CD8-positive, alpha-beta memory T cell (primary cell): ENCODE measurements at places on chromosomes 5 and 9. TPM values are rescaled to one million over a fixed set of nuclear protein-coding genes. Genes with fewer than 3 reads are reported as not detected.

DNA sequence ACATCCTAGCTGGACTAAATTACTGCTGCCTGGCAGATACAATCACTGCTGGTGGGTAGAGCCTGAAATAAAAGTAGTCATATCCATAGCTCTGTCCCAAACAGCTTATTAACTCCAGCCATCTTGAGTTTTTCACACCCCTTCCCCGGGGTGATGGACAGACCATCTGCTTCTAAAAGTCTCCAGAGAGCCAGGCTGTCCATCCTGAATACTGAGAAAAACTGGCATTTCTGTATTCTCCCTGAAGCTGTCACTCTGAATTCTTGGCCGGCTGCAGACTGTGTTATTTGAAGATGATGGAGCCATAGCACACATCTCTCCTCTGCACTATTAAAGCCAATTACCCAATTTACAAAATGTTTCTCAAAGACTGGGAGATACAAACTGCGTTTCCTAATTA, 118.6 kb downstream of the GABBR2 start:
- DNase-seq: no peak
- no peaks in the 10 kb centered on the region for H3K4me1 ChIP-seq
- no peak overlapping the region for H3K27ac ChIP-seq
- no peaks in the 10 kb centered on the region for H3K27me3 ChIP-seq
- no peak overlapping the region for H3K4me3 ChIP-seq

- H3K4me3 ChIP-seq: no peak overlapping the region
- H3K36me3 ChIP-seq: no peaks in the 10 kb centered on the region
- no peak for DNase-seq
- H3K27ac ChIP-seq: no peak overlapping the region
- H3K27me3 ChIP-seq: no peaks in the 10 kb centered on the region
These were observed 73.8 kb upstream of the SPINK5 start for GRCh38 chr5:147989994-147990393.

GRCh38 chr9:119701651-119702050, 332.4 kb upstream of the BRINP1 start:
- H3K4me1 ChIP-seq: no peaks in the 10 kb centered on the region
- no peaks in the 10 kb centered on the region for H3K36me3 ChIP-seq
- H3K4me3 ChIP-seq: no peak overlapping the region
- H3K27ac ChIP-seq: no peak overlapping the region
- DNase-seq: no peak

DNA sequence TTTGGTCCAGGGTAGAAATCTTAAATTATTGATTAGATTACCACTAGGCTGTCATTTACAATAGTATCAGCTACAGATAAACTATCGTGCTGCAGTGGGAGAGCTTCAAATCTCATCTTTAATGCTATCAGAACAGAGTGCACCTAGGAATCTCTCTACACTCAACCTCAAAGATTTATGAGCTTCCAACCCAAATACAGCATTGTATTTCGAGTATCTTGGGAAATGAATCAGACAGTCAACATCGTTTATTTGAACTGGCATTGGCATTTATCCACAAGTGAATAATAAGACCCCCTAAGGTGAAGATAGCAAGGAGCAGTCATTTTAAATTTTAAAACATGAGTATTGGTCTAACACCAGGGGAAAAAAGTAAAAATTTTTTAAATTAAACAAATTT, 1203.2 kb downstream of the CDH12 start:
- no peak for DNase-seq
- H3K27ac ChIP-seq: no peak overlapping the region
- H3K27me3 ChIP-seq: no peaks in the 10 kb centered on the region
- no peaks in the 10 kb centered on the region for H3K36me3 ChIP-seq
- no peak overlapping the region for H3K4me3 ChIP-seq

DNA sequence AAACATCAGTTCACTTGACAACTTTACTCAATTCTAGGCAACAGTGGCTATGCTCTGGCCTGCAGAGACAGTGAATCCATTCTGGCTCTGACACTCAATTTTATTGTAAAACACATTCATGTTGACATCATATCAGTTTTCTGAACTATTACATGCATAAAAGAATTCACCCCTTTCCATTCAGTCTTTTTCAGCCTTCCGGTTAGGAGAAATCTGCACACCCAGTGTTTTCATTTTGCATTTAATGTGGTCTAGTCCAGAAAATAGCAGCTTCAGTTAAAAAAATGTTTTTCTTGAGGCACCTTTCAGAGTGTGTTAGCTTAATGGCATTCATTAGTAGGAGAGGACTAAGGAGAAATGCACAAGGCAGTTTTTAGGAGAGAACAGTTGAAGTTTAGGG, 95.1 kb downstream of the PBX3 start:
- H3K4me1 ChIP-seq: no peaks in the 10 kb centered on the region
- no peaks in the 10 kb centered on the region for H3K27me3 ChIP-seq
- no peak overlapping the region for H3K4me3 ChIP-seq
- H3K27ac ChIP-seq: no peak overlapping the region
- DNase-seq: no peak

DNA sequence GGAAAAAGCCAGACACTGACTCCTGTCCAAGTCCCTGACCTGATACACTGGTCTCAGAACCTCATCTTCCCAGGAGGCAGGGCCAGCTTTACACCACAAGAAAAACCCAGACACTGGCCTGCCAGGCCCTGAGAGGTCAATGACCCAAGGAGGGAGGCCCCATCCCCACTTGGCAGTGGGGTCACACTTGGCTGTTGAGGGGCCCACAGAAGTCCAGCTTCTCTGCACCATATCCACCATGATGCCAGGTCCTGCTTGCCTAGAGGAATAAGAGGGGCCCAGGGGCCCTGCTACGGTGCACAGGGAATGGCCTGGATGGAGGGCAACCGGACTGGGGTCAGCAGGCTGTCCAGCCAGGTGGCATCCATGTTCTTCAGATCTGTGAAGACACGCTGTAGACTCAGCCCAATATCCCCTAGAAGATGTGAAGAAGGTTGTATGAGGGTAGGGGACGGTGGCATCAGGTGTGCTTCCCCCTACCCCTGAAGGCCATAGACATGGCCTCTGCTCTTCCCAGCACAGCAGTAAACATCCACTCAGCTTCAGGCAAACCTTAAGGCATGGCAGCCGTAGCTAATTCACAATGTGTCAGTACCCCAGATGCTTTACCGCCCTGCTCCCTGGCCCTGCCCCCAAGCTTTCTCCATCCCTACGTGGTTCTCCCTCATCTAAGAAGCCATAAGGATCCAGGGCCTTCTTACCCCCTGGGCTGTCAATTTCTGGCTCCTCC, 6.7 kb downstream of the IRF1 start:
- no peaks in the 10 kb centered on the region for H3K27me3 ChIP-seq
- peaks cover 61% of the 10 kb centered on the region for H3K36me3 ChIP-seq
- H3K4me3 ChIP-seq: no peak overlapping the region
- H3K27ac ChIP-seq: no peak overlapping the region

DNA sequence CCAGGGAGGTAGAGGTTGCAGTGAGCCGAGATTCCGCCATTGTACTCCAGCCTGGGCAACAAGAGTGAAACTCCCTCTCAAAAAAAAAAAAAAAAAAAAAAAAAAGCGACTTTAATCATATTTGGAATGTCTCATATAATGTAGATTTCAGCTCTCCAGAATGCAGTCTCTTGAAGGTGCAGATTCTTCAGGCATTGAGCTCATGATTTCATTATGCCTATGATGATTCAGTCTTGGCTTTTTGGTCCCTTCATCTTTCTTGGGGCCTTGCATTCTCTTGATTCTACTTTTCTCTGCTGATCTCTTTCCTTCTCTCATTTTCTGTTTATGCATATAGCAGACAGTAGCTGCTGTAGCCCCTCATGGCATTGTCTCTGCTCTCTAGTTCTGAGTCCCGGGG, 22.9 kb downstream of the KDM4C start:
- H3K4me1 ChIP-seq: peaks cover 56% of the 10 kb centered on the region
- DNase-seq: no peak
- no peak overlapping the region for H3K4me3 ChIP-seq
- H3K27me3 ChIP-seq: no peaks in the 10 kb centered on the region

DNA sequence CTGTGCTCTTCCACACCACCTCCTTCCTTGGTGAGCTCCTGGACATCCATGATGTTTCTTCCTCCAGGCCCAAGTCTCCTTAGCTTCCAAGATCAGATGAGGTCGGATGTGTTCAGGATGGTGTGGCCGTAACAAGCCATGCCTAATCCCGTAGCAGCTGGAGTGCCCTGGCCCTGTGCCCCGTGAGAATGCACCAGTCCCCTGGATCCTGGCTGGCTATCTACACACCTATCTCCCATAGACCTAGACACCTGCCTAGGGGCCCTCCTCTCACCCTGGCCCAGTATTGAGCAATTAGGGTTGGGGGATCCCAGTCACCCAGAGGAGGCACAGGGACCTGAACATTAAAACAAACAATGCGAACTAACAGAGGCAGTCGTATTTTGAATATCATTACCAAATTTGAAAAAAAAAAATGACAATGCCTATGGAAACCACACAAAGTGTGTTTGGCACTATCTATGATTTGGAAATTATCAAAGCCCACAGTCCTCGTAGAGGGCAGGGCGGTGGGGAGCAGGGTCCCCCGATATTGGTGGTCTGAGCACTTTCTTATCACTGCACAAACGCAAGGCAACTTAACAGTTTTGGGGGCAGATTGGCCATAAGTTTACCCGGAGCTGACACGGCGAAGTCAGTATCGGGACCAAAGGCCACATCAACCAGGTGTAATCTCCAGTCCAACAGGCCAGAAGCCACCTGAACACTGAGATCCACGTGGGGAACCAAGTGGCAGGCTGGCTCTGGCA, 13.2 kb downstream of the ENG start:
- DNase-seq: no peak
- no peak overlapping the region for H3K4me3 ChIP-seq
- no peaks in the 10 kb centered on the region for H3K4me1 ChIP-seq
- no peaks in the 10 kb centered on the region for H3K36me3 ChIP-seq
- no peaks in the 10 kb centered on the region for H3K27me3 ChIP-seq

DNA sequence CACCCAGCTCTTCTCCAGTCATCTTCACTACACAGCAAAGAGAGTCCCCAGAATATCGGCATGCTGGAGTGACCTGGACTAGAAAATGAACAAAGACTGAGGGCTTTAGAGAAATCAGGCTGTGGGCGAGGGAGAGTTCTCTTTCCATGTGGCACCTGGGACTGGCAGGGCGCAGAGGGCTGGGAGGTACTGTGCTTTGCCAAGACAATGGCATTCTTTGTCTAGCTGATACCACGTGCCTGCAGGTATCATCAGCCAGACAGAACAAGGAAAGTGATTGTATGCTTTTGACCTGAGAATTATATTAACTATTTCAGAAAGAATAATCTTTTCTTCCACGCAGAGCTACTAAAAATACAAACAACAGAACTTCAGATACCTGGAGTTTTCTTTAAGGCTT, 30.5 kb downstream of the DDX31 start:
- no peak overlapping the region for H3K27ac ChIP-seq
- H3K4me3 ChIP-seq: no peak overlapping the region
- peaks cover 23% of the 10 kb centered on the region for H3K36me3 ChIP-seq
- H3K4me1 ChIP-seq: no peaks in the 10 kb centered on the region
- DNase-seq: no peak

- no peak overlapping the region for H3K4me3 ChIP-seq
- H3K4me1 ChIP-seq: no peaks in the 10 kb centered on the region
- no peak overlapping the region for H3K27ac ChIP-seq
- no peaks in the 10 kb centered on the region for H3K36me3 ChIP-seq
- DNase-seq: no peak
These were observed 289.4 kb downstream of the ADAMTS6 start for GRCh38 chr5:65192331-65192730.

DNA sequence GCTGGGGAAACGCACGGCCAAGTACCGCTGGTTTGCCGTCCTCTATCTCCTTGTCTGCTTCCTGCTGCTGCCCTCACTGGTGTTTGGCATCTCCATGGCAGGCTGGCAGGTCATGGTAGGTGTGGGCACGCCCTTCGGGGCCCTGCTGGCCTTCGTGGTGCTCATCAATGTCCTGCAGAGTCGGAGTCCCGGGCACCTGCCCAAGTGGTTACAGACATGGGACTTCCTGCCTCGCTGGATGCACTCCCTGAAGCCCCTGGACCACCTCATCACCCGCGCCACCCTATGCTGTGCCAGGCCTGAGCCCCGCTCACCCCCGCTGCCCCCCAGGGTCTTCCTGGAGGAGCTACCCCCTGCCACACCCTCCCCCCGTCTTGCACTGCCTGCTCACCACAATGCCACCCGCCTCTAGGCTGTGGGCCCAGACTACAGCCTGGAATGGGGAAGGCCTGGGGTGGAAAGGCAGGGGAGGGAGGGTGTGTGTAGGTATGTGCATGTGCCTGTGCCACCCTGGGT, 2.5 kb downstream of the PFN3 start:
- no peak for DNase-seq
- H3K27ac ChIP-seq: no peak overlapping the region
- no peak overlapping the region for H3K4me3 ChIP-seq

- no peaks in the 10 kb centered on the region for H3K36me3 ChIP-seq
- no peak overlapping the region for H3K27ac ChIP-seq
- H3K27me3 ChIP-seq: no peaks in the 10 kb centered on the region
- DNase-seq: no peak
- no peaks in the 10 kb centered on the region for H3K4me1 ChIP-seq
- no peak overlapping the region for H3K4me3 ChIP-seq
These were observed 62.4 kb downstream of the FGF18 start for GRCh38 chr5:171481571-171482433.

GRCh38 chr5:159667286-159667685, 249.0 kb upstream of the ADRA1B start:
- H3K27ac ChIP-seq: no peak overlapping the region
- H3K36me3 ChIP-seq: no peaks in the 10 kb centered on the region
- no peak overlapping the region for H3K4me3 ChIP-seq
- no peaks in the 10 kb centered on the region for H3K4me1 ChIP-seq
- H3K27me3 ChIP-seq: no peaks in the 10 kb centered on the region
- no peak for DNase-seq

- H3K4me1 ChIP-seq: no peaks in the 10 kb centered on the region
- no peaks in the 10 kb centered on the region for H3K27me3 ChIP-seq
- H3K36me3 ChIP-seq: no peaks in the 10 kb centered on the region
- H3K27ac ChIP-seq: no peak overlapping the region
- DNase-seq: no peak
These were observed 19.8 kb downstream of the GABBR2 start for GRCh38 chr9:98688710-98689495.

DNA sequence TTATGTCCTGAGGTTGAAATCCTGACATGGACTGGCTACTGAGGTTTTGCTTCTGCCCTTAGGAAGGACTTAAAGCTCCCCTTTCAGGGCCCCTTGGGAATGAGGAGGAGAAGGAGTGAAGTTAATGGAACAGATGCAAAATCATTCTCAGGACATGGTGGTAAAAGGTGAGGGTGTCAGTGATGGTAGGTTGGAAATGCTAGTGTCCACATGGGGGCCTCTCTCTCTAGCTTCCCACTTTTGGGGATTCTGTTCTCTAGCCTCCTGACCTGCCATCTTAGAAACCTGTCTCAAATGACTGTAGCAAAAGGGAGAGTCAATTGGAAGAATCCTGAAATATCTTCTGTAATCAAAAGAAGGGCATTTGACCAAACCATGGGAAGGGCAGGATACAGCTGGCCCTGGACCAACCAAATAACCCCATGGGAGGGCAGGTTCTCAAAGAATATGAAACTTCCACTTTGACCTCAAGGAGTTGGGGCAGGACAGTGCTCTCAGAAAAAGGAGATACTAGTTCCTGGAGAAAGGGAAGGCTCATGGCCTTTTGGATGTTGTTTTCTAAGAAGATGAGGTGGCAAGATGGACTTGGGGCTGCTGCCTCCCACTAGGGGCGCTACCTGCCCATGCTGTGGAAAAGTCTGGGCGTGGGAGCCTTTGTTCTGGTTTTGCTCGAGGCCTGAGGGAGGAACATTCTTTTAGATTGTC, 21.2 kb upstream of the MLANA start:
- H3K27me3 ChIP-seq: no peaks in the 10 kb centered on the region
- no peak for DNase-seq
- H3K4me3 ChIP-seq: no peak overlapping the region
- H3K27ac ChIP-seq: no peak overlapping the region
- no peaks in the 10 kb centered on the region for H3K4me1 ChIP-seq

The CCL27 gene
- total RNA-seq: 0.35 TPM

The BARX1 gene
- not detected for total RNA-seq

The PKD2L2 gene
- total RNA-seq: not detected

The CCNO gene
- not detected for total RNA-seq

The SAPCD2 gene
- 11.5 TPM for total RNA-seq

The SERF1A gene
- 11.4 TPM for total RNA-seq

The OLFM1 gene
- not detected for total RNA-seq
